Left ventricle myocardium inferior (tissue), 1 donor: ENCODE measurements at places on chromosomes 7 and 10. TPM values are rescaled to one million over a fixed set of nuclear protein-coding genes. Genes with fewer than 3 reads are reported as not detected.

PGAM2 gene
- 671 TPM for total RNA-seq

SLC26A5 gene
- total RNA-seq: not detected

GOLGA7B gene
- 0.60 TPM for total RNA-seq

NAT16 gene
- not detected for total RNA-seq

PKD2L1 gene
- total RNA-seq: not detected

CCL26 gene
- 0.49 TPM for total RNA-seq

CRTAC1 gene
- 2.3 TPM for total RNA-seq

OGDHL gene
- 4.5 TPM for total RNA-seq

ANKRD61 gene
- total RNA-seq: not detected
